ENCODE measurements at places on chromosomes 2 and 18. TPM values are rescaled to one million over a fixed set of nuclear protein-coding genes. Genes with fewer than 3 reads are reported as not detected.

DNA sequence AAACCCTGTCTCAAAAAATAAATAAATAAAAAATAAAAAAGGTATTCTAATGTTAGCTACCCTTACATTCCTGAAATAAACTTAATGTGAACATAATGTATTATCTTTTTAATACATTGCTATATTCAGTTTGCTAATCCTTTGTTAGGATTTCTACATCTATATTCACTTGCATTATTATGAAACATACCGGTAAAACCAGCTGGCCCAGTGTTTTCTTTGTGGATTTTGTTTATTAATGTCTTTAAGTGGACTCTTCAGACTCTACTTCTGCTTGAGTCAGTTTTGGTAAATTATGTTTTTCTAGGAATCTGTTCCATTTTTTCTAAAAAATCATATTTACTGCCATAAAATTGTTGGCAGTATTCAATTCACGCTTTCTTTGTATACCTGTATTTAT is 34.5 kb downstream of the PTPN2 start:
- H3K27ac ChIP-seq, result no peak overlapping the region
- H3K4me1 ChIP-seq, result no peaks in the 10 kb centered on the region
- H3K4me3 ChIP-seq, result no peak overlapping the region
- H3K27me3 ChIP-seq, result no peaks in the 10 kb centered on the region
- no peak for DNase-seq
- no peaks in the 10 kb centered on the region for H3K36me3 ChIP-seq

- H3K4me3 ChIP-seq, result no peak overlapping the region
- H3K27me3 ChIP-seq, result no peaks in the 10 kb centered on the region
- H3K27ac ChIP-seq, result no peak overlapping the region
- DNase-seq, result no peak
Measured at GRCh38 chr2:96916156-96916630, 46.3 kb upstream of the SEMA4C start.

- no peaks in the 10 kb centered on the region for H3K36me3 ChIP-seq
- no peak for DNase-seq
- no peak overlapping the region for H3K4me3 ChIP-seq
- H3K4me1 ChIP-seq, result peaks cover 3% of the 10 kb centered on the region
- no peaks in the 10 kb centered on the region for H3K27me3 ChIP-seq
Measured at GRCh38 chr2:207090389-207090788, 75.4 kb downstream of the KLF7 start.

Gene KLHL14
- total RNA-seq, result 3.7 TPM

Gene CHRNG
- total RNA-seq, result not detected

Gene TDRD15
- not detected for total RNA-seq

DNA sequence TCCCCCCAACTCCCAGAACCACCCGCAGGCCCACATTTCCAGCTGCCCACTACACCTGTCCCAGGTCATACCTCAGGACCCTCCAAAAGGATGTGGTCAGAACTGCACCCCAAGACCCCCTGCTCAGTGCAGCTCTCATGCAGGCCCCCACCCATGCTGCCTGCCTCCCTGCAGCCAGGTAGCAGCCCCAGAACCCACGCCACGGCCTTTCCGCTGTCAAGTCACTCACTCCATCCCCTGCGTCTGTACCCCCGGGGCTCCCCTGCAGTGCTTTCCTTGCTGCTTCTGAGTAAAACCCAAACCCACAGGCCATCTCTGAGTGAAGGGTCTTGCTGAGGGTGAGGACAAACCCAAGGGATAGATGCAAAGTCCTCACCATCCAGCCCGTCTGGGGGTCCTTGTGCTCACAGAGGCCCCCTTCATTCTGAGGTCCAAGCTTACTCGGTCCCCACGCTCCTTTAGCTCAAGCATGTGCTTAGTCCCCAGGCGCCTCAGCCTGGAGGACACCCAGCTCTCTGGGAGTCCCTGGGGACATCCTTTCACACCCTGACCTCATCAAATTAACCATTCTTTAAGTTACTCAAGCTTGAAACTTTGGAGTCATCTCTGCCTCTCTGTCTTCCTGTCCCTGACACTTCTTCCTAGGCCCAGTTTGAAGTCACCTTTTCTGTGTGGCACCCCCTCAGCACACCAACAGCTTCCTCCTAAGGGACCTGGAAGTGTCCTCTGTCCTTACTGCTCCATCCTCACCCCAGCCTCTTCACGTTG is 130.1 kb downstream of the SMAD7 start:
- no peaks in the 10 kb centered on the region for H3K36me3 ChIP-seq
- H3K4me1 ChIP-seq, result peaks cover 9% of the 10 kb centered on the region
- no peak overlapping the region for H3K27ac ChIP-seq
- no peaks in the 10 kb centered on the region for H3K27me3 ChIP-seq
- no peak overlapping the region for H3K4me3 ChIP-seq

GRCh38 chr2:238081150-238081549 is 19.0 kb upstream of the ESPNL start:
- no peaks in the 10 kb centered on the region for H3K4me1 ChIP-seq
- H3K27me3 ChIP-seq, result no peaks in the 10 kb centered on the region
- DNase-seq, result no peak
- H3K27ac ChIP-seq, result no peak overlapping the region
- H3K4me3 ChIP-seq, result no peak overlapping the region

- no peak overlapping the region for H3K4me3 ChIP-seq
- no peaks in the 10 kb centered on the region for H3K36me3 ChIP-seq
- no peaks in the 10 kb centered on the region for H3K4me1 ChIP-seq
- H3K27ac ChIP-seq, result no peak overlapping the region
- no peaks in the 10 kb centered on the region for H3K27me3 ChIP-seq
- no peak for DNase-seq
Measured at GRCh38 chr2:67225287-67225973, 171.7 kb upstream of the ETAA1 start.

GRCh38 chr2:750628-751027 is 73.4 kb upstream of the TMEM18 start:
- H3K4me1 ChIP-seq, result no peaks in the 10 kb centered on the region
- DNase-seq, result no peak
- H3K27ac ChIP-seq, result no peak overlapping the region
- H3K27me3 ChIP-seq, result no peaks in the 10 kb centered on the region

- no peak for DNase-seq
- no peak overlapping the region for H3K4me3 ChIP-seq
- no peaks in the 10 kb centered on the region for H3K36me3 ChIP-seq
- no peaks in the 10 kb centered on the region for H3K27me3 ChIP-seq
Measured at GRCh38 chr18:9631814-9632496, 17.6 kb upstream of the PPP4R1 start.

Gene B4GALT6
- 3.9 TPM for total RNA-seq

Gene NT5DC4
- not detected for total RNA-seq

DNA sequence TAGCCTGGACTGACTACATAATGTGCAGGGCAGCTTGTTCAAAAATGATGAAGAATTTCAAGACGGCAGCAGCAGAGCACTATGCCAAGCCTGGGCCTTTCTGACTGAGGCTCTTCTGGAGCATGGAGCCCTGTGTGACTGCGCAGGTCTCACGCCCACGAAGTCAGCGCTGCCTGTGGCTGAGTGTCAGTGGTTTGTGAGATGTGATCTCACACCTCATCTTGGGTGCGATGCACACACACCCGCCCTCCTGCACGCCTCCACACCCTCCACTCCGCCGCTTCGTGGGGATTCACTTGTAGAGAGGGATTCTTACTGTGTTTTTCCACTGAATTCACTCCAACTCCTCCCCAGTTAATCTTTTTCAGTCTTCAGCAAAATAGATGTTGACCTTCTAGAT is 103.9 kb downstream of the VIT start:
- H3K27me3 ChIP-seq, result no peaks in the 10 kb centered on the region
- no peak overlapping the region for H3K27ac ChIP-seq
- H3K36me3 ChIP-seq, result no peaks in the 10 kb centered on the region
- no peak overlapping the region for H3K4me3 ChIP-seq

Gene HK2
- total RNA-seq, result 28.9 TPM

Gene GALNT5
- not detected for total RNA-seq

DNA sequence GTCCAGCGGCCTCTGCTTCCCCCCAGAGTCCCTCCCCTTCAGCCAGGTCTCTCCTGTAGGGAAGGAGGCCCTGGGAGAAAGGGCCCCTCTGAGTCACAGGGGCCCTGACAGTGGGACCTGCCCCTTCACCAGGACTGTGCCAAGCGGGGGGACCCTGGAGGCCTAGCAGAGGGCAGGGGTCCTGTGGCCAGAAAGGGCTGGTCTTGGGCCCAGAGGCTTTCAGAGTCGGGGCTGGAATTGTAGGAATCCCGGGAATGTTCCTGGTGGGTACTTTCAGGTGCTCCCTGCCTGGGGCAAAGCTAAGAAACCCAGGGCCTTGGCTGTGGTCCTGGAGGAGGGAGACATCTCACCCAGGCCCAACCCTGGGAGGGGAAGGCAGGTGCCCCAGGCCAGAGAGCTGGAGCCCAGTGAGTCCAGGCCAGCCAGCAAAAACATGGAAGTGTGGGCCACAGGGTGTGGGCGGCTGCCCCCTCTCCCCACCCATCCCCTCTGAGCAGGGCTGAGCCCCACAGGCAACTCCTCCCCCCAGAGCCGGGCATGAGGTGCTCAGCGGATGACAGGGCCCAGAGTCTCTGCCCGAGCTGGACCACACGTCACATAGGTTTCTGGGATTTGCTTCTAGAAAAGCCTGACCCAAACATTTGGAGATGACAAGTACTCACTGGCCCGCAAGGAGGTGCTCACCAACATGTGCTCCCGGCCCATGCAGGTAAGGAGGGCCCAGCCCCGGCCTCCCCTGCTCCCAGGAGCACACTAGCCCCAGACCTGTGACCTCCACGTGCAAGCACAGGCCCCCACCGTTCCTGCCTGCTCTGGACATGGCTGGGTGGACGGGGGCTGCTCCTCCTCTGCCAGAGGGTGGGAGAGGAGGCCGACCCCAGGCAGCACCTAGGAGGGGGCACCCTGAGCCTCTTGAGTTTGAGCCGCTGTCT is 48.2 kb upstream of the ALPP start:
- DNase-seq, result no peak
- H3K27ac ChIP-seq, result no peak overlapping the region
- H3K4me1 ChIP-seq, result no peaks in the 10 kb centered on the region
- H3K27me3 ChIP-seq, result no peaks in the 10 kb centered on the region

- H3K4me3 ChIP-seq, result peak overlapping the region; percentile 9
- H3K36me3 ChIP-seq, result no peaks in the 10 kb centered on the region
- no peaks in the 10 kb centered on the region for H3K27me3 ChIP-seq
Measured at GRCh38 chr2:59019566-59020159, 778.5 kb upstream of the FANCL start.

Gene METTL21A
- total RNA-seq, result 9.2 TPM

- DNase-seq, result no peak
- H3K4me3 ChIP-seq, result no peak overlapping the region
- peaks cover 3% of the 10 kb centered on the region for H3K4me1 ChIP-seq
- H3K27ac ChIP-seq, result no peak overlapping the region
- H3K27me3 ChIP-seq, result no peaks in the 10 kb centered on the region
Measured at GRCh38 chr2:18455236-18455862, 105.1 kb downstream of the RDH14 start.

GRCh38 chr18:51654488-51655326 is 457.2 kb upstream of the MEX3C start:
- no peaks in the 10 kb centered on the region for H3K27me3 ChIP-seq
- H3K36me3 ChIP-seq, result no peaks in the 10 kb centered on the region
- no peak overlapping the region for H3K27ac ChIP-seq
- no peaks in the 10 kb centered on the region for H3K4me1 ChIP-seq
- H3K4me3 ChIP-seq, result no peak overlapping the region

GRCh38 chr18:30450927-30451326 is 591.6 kb downstream of the DSC3 start:
- H3K27me3 ChIP-seq, result no peaks in the 10 kb centered on the region
- no peak overlapping the region for H3K27ac ChIP-seq
- no peak overlapping the region for H3K4me3 ChIP-seq
- DNase-seq, result no peak
- H3K4me1 ChIP-seq, result no peaks in the 10 kb centered on the region

DNA sequence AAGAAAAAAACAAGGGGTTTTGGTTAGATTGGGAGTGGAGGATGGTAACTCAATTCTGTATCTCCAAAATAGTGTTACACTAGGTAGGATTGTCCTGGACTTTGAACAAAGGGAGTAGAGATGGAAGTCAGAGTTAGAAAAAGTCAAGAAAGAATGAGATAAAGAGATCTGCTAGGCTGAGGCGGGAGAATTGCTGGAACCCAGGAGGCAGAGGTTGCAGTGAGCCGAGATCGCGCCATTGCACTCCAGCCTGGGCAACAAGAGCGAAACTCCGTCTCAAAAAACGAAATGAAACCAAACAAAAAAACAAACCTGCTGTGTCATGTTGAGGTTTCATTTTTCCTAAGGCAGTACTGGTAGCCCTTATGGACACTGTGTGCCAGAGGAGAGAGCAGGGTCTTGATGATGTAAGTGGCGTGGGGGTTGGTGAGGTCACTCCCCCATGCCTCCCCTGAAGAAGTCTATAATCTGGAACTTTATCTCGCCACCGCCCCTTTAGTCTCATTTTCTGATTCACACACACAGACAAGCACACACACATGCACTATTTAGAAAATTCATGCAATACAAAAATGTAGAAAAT is 10.5 kb downstream of the DRC1 start:
- no peak overlapping the region for H3K27ac ChIP-seq
- H3K36me3 ChIP-seq, result no peaks in the 10 kb centered on the region
- no peaks in the 10 kb centered on the region for H3K27me3 ChIP-seq
- no peak for DNase-seq
- H3K4me1 ChIP-seq, result no peaks in the 10 kb centered on the region
- H3K4me3 ChIP-seq, result no peak overlapping the region

GRCh38 chr2:147824620-147825019 is 20.2 kb upstream of the ACVR2A start:
- H3K4me3 ChIP-seq, result no peak overlapping the region
- H3K27me3 ChIP-seq, result no peaks in the 10 kb centered on the region
- DNase-seq, result no peak
- H3K4me1 ChIP-seq, result no peaks in the 10 kb centered on the region
- no peak overlapping the region for H3K27ac ChIP-seq
- no peaks in the 10 kb centered on the region for H3K36me3 ChIP-seq

DNA sequence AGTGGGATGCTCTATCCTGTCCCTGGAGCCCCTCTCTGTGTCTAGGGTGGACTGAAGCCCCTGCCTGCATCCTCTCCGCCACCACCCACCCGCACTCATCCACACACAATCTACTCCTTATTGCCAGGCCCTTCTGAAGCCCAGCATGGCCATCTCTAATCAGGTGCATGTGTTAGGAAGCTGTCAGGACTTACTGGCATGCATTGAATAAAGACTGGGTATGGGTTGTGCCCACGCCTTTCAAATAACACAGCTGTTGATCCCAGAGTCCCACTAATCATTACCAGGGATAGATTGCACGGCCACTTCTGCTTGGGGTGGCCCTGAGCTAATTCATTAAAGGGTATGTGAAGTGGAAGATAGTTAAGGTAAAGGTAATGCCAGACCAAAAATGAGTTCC is 88.4 kb downstream of the CABLES1 start:
- H3K27ac ChIP-seq, result no peak overlapping the region
- DNase-seq, result no peak
- no peaks in the 10 kb centered on the region for H3K27me3 ChIP-seq
- H3K36me3 ChIP-seq, result no peaks in the 10 kb centered on the region
- H3K4me1 ChIP-seq, result peaks cover 21% of the 10 kb centered on the region

- no peaks in the 10 kb centered on the region for H3K36me3 ChIP-seq
- no peak for DNase-seq
- H3K4me1 ChIP-seq, result peaks cover 21% of the 10 kb centered on the region
- peak overlapping the region; percentile 54 for H3K27ac ChIP-seq
- H3K27me3 ChIP-seq, result no peaks in the 10 kb centered on the region
Measured at GRCh38 chr2:145753041-145753608, 1233.2 kb upstream of the ZEB2 start.

Measured in ovary (tissue), 10 donors.